ENCODE measurements at places on chromosomes 1 and 21. TPM values are rescaled to one million over a fixed set of nuclear protein-coding genes. Genes with fewer than 3 reads are reported as not detected.

The SHISAL2A gene
- 1.9 TPM for total RNA-seq

- no peak for DNase-seq
These were observed 31.9 kb downstream of the CFAP74 start for GRCh38 chr1:1971688-1972087.

DNA sequence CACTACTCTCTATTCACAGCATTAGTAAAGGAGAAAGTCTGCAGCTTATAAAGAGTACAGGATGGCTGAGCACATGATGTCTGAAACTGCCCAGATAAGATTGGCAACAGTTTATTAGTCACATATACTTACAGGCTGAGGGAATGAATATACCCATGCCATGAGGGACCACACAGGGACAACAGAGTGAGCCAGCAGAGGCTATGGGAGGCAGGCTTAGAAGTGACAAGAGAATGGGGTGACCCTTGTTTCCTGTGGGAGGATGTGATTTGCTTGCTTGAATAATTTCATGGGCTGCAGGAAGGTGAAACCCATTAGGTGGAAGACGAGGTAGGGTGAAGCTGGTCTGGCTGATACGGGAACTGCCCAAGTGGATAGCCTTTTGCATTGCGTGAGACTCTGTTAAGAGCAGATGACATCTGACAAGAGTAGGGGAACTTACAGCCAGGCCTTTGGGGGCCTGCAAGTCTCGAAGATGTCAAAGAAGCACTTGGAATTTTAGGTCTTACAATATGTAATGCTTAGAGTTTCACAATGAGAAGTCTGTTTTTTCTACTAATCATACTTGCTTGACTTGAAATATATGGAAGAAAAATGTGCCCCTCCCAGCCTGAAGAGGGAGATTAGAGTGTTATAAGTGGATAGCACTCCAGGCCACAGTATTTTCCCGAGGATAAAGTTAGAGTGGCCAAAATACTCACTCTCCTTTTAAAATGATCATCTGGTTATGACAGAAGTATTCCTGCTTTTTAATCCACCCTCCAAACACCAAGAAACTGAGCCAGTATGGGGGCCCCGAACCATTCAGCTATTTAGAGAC lies 34.6 kb upstream of the TNFSF4 start:
- no peak for DNase-seq

DNA sequence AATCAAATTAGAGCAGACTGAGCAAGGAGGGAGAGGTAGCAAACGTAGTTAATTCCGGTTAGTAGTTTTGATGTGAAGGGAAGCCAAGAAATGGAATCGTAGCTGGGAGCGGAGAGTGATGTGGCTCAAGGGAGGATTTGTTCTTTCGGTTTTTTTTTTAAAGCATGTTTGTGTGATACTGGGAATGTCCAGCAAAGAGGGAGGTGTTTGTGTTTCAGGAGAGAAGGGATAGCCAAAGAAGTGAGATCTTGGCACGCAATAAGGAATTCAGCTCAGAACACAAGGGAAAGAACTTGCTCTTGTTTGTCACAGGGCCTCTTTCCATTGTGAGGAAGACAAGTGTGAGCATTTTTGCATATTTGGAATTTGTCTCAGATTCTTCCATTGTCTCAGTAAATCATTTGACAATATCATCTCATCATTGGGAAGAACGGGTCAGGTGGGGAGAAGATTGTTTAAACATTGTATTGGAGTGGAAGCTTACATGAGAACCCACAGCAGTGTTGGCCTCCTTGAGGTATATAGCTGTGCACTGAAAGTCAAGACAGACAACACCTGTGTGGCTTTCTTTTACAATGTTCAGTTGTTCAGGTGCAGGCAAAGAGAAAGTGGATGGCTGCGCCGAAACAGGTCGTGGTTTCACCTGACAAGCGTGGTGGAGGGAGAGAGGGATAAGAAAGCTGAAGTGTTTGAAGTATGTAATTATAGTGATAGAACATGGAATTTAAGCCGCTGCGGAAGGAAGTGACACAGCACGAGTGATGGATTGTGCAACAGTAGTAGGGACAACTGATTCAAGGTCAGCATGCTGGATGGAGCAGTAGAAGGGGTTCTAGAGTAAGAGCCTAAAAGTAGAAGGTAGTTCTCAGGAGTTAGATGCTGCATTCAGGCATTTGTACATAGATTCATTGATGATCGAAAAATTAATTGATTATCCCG lies 25.4 kb downstream of the FMN2 start:
- DNase-seq = no peak

DNA sequence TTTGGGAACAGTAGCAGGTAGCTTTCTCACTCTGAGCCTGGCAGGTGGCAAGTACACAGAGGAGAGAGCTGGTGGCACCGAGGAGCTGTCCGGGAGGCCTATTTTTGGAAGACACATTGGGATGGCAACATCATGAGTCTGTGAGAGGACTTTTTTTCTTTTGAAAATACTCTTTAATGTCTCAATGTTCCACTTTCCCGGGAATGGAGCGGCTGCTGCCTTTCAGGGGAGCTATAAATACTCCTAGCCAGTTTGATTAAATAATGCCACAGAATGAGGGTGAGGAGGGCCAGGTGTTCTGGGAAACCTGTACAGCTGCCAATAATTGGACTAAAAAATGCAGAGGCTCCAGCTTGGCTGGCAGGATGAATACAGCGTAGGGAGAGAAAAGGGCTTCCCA lies 93.3 kb upstream of the COG2 start:
- DNase-seq = no peak

GRCh38 chr1:22218618-22219250 lies 75.8 kb upstream of the WNT4 start:
- DNase-seq = no peak
